ENCODE measurements at places on chromosomes 7 and 10.

GRCh38 chr7:33062023-33062781 is at the start of gene NT5C3A:
Gene NT5C3A, minus strand, starts transcription at chr7:33062776. Its CDS starts 71 bp downstream, at chr7:33062705.
- DNase-seq = peak; percentile 39

DNA sequence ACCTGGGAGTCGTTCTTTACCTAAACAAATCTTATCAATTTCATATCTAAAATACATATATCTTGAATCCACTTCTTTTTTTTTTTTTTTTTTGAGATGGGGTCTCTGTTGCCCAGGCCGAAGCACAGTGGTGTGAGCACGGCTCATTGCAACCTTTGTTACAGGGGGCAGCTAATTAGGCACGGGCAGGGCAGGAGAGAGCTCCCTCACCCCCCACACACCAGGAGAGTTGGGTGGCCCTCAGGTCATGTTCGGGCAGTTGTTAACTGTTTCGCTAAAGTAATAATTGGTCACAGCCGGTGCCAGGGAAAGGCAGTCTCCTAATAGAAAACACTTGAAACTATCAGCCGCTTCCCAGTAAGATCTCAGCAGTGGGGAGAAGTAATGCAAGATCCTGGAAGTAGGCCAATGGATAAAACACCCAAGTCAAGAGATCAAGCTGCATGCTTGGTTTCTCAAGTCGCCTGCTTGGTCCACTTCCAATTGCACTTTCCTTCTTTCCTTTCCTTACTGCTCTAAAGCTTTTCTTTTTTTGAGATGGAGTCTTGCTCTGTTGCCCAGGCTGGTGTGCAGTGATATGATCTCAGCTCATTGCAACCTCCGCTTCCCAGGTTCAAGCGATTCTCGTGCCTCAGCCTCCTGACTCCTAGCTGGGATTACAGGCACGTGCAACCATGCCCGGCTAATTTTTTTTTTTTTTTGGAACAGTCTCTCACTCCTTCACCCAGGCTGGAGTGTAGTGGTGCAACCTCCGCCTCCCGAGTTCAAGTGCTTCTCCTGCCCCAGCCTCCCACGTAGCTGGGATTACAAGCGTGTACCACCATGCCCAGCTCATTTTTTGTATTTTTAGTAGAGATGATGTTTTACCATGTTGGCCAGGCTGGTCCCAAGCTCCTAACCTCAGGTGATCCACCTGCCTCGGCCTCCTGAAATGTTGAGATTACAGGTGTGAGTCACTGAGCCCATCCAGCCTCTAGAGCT is 21.3 kb upstream of the EFCAB10 start:
- no peak for DNase-seq

DNA sequence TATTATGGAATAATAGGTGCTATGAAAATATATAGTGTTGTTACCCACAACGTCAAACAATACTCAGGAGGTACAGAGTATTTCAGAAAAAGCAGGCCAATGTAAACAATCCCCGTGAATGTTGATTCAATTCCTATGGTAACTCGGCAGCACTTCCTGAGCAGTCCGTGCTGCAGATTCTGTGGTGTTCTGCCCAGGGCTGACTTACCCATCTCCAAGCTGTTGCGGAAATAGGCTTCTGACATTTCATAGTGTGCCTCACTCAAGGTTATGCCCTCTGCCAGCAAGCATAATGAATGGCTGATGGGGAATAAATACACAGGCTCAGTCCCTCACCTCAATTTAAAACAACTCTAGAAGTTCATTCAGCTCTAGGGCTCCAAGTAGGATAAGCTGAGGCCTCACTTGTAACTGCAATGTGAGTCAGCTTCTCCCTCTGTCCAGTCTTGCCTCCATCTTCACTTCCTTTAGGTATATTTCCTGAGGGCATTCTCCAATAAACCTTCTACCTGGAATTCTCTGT is 177.6 kb downstream of the GNAI1 start:
- DNase-seq = peak; percentile 56

DNA sequence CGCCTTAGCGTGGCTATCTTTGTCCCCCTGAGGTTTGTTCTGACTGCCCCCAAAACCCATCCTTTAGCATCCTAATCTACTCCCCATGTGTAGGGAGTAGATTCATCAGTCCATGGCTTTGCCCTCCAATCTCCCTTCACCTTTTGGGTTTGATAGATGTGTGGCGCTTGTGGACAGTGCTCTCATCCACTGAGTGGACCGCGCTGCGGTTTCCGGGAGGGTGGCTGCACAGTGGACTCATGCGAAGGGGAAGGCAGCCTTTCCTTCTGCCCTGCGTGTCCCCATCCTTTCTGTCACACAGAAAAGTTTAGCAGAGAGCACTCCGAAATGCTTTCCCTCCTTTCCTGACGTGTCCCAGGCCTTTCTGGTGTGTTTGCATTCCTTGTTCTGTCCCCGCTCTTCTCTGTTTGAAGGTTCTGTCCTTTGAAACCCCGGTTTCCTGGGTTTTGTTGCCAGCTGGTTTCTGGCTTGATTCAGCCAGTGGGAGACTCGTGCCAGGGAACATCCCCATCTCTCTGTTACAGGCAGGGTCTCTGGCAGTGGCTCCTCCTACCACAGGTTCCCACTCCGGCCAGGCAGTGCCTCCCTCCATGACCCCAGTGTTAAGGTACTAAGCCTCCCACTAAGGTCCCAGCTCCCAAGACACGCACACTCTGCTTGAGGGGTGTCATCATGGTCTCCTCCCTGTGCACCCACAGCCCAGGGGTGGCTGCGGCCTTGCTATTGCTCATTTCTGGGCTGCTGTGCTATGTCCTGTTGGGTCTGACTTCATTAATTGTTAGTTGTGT is 547.7 kb upstream of the DPP6 start:
- DNase-seq = no peak

GRCh38 chr10:103502849-103503660 is 9.6 kb downstream of the NEURL1 start:
- DNase-seq = no peak

GRCh38 chr10:61319386-61320256 is 133.6 kb downstream of the TMEM26 start:
- no peak for DNase-seq

GRCh38 chr10:121732172-121732571 is 133.9 kb upstream of the FGFR2 start:
- no peak for DNase-seq

- DNase-seq = no peak
Observed at GRCh38 chr10:113493195-113493594, 59.7 kb upstream of the HABP2 start.

DNA sequence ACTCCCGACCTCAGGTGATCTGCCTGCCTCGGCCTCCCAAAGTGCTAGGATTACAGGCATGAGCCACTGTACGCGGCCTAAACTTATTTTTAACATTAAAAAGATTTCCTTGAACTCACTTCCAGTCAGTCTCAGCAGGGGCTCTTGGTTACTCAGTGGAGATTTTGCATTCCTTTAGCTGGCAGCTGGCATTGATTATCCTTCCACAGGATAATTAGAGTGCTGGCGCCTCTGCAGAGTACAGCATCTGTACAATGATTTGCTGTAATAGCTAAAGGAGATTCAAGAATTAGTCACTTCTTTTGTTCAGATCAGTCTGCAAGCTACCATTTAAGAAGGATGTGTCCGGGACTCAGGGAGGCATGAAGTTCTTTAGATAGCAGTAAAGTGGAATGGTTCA is 125.0 kb upstream of the NPY start:
- DNase-seq = no peak

DNA sequence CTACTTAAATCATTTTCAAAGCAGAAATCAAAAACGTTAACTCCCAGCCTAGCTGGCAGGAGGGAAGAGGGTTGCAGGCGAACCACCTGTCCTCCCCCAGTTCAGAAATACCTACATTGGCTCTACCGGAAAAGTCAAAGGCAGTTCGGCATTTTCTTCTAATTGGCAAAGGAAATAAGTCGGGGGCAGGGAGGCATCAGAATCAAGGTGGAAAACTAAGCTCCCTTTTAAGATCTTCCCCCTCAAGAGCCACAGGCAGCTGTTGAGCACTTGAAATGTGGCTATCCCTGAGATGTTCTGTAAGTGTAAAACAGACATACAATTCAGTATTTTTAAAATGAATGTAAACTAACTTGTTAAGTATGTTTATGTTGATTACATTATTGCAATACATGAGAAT is 957 bp upstream of the ELMO1 start:
- no peak for DNase-seq

DNA sequence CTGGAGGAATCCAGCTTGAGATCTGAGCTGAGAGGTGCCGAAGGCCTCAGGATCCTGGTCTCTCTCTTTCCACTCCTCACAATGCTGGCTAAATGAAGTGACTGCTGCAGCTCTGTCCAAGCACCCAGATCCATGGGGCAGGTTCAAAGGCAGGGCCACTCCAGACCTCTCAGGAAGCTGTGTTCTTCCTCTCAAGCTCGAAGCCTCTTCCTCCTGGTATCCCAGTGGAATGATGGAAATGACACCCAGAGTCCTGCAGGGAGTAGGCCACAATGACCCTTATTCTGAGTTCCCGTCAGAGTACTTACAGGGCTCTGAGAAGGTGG is 574.1 kb downstream of the GRID1 start:
- DNase-seq = no peak

DNA sequence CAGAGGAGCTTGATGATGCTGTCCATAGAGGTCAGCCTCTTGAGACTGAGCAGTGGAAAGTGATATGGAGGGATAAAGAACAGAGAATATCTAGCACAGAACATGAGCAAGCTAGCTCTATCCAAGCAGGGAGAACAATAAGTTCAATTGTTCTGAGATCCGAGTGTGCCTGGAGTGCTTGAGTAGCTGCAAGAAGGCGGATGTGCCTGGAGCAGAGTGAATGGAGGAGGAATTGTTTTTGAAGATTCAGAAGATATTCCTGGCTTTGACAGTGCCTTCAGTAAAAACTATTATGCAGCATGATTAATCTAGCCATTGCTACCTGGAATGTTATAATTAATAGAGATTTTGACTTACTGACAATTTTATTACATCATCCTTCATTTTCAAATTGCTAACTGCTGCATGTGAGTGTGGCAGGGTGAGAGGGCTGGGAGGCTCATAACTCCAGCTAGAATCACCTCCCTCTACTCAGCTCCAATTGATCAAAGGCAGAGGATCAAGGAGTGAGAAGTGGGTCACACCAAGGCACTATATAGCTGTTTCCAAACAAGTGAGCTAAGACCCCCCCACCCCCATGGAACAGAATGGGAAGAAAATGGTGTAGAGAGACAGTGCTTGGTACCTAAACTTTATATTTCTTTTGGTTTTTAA is 302.8 kb downstream of the ADRA2A start:
- DNase-seq = no peak

GRCh38 chr7:157656195-157656769 is 319.5 kb downstream of the DNAJB6 start:
- DNase-seq = no peak

GRCh38 chr7:117126676-117127075 is 173.4 kb downstream of the ST7 start:
- no peak for DNase-seq

DNA sequence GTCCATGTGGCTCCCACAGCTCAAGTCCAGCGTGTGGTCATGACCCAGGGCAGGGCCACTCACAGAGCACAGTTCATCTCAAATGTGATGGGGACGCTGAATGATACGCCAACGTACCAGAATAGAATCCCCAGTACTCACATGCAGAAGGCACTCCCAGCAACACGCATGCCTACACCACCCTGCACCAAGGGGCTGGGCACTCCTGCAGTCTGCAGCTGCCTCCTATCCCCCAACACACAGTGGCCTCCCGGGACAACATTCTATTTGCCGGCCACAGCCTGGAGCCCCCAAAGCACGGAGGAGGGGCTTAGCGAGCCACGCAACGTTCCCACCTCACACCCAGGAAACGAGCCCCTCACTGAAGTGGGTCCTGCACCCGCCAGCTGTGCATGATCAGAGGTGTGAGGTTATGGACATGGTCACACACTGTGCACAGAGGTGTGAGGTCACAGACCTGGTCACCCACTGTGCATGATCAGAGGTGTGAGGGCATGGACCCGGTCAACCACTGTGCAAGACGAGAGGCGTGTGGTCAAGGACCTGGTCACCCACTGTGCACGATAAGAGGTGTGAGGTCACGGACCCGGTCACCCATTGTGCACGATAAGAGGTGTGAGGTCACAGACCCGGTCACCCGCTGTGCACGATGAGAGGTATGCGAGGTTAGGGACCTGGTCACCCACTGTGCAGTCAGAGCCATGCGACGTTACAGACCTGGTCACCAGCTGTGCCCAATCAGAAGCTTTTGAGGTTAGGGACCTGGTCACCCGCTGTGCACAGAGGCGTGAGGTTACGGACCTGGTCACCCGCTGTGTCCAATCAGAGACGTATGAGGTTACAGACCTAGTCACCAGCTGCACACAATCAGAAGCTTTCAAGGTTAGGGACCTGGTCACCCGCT is 182.8 kb downstream of the DIP2C start:
- no peak for DNase-seq

DNA sequence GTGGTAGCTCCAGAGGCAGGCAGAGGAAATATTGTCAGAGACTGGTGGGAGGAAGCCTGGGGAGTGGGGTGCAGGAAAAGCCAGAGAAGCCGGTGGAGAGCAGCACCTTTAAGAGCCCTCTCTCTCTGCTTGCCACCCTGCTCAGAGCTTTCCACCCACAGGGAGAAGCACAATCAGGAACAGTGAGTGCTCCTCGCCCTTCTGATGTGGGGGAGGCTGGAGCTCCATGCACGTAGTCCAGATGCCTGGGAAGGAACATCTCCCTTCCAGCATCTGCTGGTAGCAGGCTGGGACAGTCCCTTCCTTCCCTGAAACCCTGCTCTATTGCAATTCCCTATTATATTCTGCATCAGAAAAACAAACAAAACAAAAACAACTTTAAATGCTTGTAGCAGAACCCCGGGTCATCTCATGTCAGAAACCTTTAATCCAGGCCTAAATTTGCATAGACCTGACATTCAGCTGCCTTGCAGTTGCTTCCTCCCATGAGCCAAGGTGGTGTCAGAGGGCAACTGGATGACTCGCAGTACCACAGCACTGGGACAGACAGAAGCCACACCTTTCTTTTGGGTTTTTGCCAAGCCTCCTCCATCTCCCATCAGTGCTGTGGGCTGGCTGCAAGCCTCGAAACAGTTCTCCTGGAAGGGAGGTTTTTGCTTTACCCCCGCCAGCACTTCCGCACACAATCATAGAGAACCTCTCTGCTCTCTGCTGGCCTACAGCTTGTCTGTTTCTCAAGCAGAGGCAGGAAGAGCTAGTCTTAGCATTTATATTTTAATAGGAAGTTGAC is 13.1 kb downstream of the AVPI1 start:
- no peak for DNase-seq

DNA sequence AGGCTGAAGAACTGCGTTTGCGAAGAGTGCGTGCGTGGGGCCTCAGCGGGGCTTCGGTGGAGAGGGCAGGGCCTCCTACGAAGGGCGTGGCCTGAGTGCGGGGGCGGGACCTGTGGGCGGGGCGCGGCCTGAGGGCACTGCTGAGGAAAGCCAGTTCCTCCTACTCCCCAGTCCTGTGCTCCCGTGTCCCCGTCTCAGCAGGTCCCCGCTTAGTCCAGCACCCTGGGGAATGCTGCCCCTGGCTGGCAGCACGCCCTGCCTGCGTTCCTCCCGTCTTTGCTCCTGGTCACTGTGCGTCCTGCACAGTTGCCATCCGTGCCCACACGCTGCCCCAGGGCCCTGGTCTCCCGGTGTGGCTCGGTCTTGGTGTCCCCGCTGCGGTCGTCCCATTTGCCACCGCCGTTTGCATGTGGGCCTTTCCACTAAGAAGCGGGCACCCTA is 177.1 kb downstream of the ZNF248 start:
- no peak for DNase-seq

GRCh38 chr10:24793648-24794379 is 70.1 kb upstream of the ARHGAP21 start:
- DNase-seq = no peak
